ENCODE measurements at places on chromosomes 3 and 15.

DNA sequence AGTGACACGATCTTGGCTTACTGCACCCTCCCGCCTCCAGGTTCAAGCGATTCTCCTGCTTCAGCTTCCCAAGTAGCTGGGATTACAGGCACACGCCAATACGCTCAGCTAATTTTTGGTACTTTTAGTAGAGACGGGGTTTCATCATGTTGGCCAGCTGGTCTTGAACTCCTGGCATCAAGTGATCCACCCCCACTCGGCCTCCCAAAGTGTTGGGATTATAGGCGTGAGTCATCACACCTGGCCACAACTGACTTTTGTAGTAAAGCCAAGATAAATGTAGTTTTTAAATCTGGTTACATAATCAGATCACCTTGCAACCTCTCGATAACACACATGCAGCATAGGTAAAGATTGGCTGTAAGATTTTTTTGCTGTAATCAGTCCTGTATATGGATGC lies 657.5 kb upstream of the DPPA4 start:
- DNase-seq, result no peak

DNA sequence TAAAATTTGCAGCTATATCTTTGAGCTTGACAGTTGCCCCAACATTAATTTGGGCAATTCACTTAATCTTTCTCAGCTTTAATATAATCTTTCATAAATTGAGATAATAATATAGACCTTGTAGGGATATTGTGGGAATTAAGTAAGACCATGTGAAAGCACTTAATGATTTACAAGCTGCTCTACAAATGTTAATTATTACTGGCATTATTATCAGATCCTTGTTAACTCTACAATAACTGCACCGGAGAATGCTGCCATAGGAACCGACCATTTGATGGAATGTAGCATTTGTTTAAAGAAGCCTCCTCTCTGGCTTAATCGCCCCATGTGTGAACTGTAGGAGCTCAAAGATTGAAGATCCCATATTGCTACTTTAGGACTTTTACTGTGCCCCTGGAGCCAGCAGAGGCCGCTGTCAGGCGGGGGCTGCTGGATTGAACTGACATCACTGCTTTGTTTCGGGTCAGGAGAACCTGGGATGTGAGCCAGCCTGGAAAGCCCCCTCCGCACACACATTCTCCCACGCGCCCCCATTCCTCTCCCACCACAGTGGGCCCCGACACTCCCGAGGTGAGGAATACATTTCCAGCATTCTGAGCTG lies 154.2 kb upstream of the TNIK start:
- no peak for DNase-seq

- DNase-seq, result no peak
These were observed 175.4 kb upstream of the TP63 start for GRCh38 chr3:189455641-189456417.

- DNase-seq, result no peak
These were observed 1357.1 kb upstream of the CADM2 start for GRCh38 chr3:83601704-83602103.

GRCh38 chr3:14564741-14565140 lies 24.6 kb upstream of the GRIP2 start:
- no peak for DNase-seq

DNA sequence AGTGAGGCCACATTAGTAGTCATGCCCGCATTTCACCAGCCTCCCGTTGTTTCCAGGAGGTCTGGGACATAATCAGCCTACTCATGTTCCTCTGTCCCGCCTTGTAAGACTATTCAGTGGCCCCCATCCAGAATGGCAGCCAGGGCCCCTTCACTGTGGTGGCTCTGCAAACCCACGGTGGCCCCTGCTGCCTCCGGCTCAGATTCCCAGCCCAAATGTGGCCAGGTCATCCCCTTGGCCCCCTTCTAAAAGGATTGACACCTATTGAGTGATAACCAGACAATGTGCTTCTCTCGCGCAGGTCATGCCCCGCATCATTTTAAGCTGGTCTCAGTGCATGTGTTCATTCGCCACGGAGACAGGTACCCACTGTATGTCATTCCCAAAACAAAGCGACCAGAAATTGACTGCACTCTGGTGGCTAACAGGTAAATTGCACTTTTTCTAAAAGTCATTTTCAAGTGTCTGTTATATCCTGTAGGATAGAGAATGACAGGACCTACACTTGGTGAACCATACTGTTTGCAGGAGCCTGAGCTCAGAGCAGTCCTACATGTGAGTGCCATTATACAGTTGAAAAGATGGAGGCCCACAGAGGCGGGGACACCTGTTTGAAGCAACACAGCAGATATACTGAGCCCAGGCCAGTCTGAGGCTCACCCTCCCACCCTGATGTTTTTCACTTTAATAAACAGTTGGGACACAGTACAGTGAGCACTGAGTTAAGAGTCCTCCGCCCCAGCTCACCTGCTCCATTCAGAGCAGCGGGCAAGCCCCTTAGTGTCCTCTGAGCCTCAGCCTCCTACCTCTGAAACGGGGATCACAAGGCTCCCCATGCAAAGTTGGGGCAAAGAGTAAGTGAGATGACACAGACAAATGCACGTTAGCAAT lies 47.7 kb downstream of the PXYLP1 start:
- DNase-seq, result peak; percentile 13

- no peak for DNase-seq
These were observed 567.3 kb upstream of the LMCD1 start for GRCh38 chr3:7934362-7934761.

DNA sequence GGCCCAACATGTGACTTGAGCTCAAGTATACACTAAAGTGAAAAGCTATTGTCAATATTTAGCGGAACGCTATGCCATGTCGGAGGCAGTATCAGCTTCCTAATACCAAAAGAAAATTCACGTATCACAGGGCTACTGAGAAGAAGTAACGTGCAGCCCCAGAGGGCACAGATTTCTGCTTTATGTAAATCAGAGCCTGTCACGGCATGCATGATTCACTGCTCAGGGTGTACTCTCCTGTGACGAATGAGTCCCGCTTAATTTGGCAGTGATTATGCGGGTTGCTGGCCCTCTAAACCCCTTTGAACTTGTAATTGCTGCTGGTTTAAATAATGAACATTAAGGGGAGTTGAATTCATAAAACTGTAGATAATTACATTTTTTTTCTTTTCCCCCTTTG lies 85.3 kb downstream of the MEIS2 start:
- DNase-seq, result no peak

DNA sequence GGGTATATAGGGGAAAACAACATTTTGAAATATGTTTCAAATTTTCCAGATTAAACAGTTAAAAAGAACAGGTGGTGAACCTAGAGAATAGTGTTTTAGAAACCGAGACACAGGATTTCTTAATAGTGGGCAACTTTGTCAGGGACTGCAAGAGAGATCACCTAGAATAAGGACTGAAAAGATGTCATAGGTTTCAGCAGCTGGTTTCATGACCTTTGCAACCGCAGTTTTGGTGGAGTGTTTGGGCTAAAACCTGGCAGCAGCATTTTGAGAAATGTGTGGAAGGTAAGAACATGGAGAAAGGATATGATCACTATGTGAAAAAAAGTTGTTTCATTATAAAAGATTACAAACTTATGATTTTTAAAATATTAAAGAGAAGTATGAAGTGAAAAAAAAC lies 34.9 kb downstream of the PRKCI start:
- no peak for DNase-seq

DNA sequence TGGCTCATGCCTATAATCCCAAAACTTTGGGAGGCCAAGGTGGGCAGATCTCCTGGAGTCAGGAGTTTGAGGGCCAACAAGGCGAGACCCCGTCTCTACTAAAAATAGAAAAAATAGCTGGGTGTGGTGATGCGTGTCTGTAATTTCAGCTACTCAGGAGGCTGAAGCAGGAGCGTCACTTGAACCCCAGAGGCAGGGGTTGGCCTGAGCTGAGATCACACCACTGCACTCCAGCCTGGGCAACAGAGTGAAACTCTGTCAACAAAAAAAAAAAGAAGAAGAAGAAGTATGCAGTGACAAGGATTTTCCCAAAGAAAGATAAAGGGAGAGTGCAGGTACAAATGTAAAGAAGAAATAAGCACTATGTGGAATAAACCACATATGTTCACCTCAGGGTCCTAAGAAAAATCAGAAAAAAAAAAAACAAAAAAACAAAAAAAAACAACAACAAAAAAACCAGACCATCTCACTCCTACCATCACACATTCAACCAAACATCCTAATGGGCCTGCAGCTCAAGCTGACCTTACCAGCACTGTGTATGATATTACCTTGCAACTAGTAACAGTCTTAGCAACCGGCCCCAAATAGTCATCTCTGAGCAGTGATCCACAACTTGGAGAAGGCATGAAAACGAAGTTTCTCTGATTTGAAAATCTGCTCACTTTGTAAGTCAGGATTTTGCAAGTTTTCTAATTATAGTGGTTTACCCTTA lies 296.7 kb upstream of the PROK2 start:
- no peak for DNase-seq

DNA sequence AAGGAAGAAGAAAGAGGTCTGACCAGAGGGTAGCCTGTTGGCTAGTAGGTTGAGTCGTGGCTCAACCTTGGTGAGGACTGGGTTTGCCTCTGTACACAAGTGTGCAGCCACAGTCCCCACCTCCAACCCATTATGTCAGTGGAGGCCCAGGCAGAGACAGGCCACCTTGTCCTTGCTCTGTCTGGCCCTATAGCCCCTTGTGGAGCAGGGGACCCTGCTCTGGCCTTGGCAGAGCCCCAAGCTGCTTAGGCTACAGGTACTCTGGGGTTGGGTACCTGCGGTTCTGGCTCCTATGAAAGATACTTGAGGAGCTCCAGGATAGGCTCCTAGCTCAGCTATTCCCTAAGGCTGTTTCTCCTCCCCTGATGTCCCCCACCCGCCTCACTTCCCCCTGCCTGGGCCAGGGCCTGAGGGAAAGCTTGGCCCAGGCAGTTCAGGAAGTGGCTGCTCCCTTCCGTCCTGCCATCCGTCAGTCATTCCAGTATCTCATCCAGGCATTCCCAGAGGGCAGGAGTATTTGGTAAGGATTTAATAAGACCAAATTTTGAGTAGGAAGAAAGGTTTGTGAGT lies 44.0 kb downstream of the FGD5 start:
- no peak for DNase-seq

- no peak for DNase-seq
These were observed 61.5 kb downstream of the IQSEC1 start for GRCh38 chr3:13011573-13012220.

- no peak for DNase-seq
These were observed 101.2 kb downstream of the LPP start for GRCh38 chr3:188255190-188255589.

DNA sequence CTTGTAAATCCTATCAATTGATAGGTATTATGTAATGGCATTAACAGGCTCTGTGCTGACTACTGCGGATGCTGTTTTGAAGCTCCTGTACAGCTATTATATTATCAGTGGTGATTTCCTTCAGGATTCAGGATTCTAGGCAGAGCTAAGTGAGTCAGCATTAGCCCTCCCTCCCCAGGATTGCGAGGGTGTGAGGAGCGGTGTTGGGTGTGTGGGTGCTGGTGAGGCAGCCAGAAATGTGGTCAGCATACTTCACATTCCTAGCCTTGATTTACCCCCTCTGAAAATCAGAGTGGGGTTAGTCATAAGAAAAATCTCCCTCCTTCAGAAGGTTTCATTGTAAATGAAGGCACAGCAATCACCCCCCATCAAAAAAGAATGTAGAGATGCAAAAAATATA lies 72.5 kb downstream of the SNTN start:
- DNase-seq, result no peak

- no peak for DNase-seq
These were observed 132.7 kb upstream of the RAP2B start for GRCh38 chr3:153029350-153029749.

Measured in NCI-H774 (cell line).